ENCODE measurements at places on chromosomes 11 and 22.

DNA sequence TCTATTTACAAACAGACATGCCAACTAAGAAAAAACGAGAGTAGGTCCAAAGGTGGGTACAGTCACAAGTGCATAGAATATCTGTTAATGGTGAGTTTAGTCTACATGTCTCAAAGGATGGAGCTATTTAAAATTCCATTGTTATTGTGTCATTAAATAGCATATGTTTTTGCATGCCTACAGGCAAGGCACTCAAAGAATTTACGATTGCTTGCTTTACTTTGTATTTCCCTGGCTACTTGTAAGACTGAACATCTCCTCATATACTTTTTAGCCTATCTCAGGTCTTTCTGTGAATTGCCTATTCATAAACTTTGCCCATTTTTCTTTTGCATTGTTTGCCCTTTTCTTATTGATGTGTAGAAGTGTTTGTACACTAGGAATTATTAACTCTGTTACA is 39.7 kb downstream of the DEUP1 start:
- DNase-seq: no peak

- DNase-seq: no peak
Measured at GRCh38 chr22:48192920-48193319, 1430.5 kb downstream of the TBC1D22A start.

- DNase-seq: no peak
Measured at GRCh38 chr22:36870250-36870649, 9.4 kb downstream of the NCF4 start.

GRCh38 chr11:118547132-118547531 is 16.1 kb downstream of the TMEM25 start:
- no peak for DNase-seq

GRCh38 chr22:35544189-35544588 is 3.6 kb downstream of the RASD2 start:
- no peak for DNase-seq

DNA sequence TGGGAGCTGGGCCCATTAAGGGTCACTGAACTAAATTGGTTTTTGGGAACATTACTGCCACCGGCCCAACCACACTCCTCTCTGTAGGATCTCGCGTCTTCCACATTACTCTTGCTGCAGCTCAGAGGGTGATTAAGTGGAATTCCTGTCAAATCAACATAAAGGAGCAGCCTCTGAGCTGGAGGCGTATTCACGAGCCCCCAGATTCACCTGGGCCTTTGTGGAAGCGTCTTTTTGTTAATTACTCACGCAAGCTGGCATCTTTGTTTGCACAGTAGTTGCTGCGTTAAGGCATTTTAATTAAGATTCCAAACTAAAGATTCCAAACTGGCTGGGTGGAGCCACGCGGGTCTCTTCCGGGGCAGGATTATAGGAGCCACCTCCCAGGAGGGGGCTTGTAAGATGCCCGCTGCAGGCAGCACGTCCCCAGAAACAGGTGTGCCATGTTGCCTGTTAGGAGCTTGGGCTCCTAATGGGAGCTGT is 21.5 kb upstream of the RFPL3 start:
- no peak for DNase-seq

DNA sequence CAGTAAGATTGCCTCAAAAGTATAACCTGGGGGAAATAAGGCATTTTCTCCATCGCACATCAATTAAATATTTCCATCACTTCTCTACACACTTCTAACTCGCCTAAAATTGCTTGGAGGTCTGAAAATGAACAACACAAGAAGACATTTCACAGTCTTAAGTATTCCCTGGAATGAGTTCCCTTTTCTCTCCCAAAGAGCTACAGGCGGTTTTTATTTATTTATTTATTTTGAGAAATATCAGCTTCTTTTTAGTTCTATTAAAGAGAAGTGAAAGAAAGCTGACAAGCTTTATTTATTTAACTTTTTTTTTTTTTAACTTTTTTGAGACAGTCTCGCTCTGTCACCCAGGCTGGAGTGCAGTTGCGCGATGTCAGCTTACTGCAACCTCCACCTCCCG is 11.5 kb upstream of the PARVB start:
- no peak for DNase-seq

DNA sequence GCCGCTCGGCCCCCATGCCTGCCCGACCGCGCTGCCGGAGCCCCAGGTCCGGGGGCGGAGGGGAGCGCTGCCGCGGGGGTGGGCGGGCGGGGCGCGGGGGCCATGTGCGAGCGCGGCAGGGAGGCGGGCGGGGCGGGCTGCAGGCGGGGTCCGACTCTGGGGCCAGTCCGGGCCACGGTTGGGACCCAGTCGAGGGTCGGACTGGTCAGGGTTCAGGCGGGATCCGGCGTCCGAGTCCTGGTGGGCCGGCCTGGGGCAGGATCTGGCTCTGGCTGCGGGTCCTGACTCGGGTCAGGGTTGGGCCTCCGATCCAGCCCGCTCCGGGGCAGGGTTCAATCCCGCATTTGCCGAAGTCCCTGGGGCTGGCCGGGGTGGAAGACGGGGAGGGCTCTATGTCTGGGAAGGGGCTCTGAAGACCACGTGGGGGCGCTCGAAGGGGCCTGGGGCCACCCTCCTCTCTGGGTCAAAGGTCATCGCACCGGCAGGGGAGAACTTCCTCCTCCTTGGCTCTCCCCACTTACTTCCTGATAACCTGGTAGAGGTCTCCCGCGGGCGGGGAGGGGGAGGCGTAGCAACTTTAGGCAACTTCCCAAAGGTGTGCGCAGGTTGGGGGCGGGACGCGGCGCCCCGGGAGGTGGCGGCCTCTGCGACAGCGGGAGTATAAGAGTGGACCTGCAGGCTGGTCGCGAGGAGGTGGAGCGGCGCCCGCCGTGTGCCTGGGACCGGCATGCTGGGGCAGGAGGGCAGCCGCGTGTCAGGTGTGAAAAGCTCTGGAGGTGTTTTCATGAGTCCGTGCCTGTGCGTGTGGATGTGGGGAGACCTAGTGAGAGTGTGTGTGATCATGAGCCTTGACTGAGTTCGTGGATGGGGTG is 603 bp downstream of the ESRRA start:
- DNase-seq: peak; percentile 79

- DNase-seq: no peak
Measured at GRCh38 chr11:92775003-92775676, 194.3 kb upstream of the MTNR1B start.

- DNase-seq: no peak
Measured at GRCh38 chr11:15569305-15570025, 454.7 kb downstream of the INSC start.

DNA sequence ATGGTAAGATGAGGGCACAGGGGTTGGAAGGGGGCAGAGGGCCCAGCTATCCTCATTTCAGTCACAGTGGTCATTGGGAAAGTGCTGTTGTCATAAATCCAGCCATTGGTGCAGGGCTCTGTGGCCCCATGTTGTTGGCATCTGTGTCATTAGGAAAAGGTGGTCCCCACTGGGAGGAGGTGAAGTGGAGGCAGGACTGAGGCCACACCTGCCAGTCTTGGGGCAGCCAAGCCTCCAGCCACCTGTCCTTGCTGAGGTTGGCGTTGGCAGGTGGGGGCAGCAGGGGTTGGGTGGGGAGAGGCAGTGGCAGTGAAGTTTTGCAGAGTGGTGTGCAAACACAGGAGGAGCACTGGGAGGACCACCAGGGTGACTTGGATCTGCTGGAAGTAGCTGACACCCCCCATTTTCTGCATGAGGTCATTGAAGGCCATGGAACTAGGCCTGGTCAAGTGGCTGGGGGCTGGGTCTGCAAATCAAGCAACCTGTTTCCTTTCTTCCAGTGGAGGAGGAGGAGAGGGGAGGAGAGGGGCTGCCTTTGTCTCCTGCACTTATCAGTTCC is 25.3 kb downstream of the SLC22A6 start:
- DNase-seq: no peak

GRCh38 chr11:132779497-132779896 is 752.8 kb downstream of the OPCML start:
- no peak for DNase-seq

GRCh38 chr22:24540470-24540869 is 14.5 kb downstream of the GUCD1 start:
- DNase-seq: no peak

DNA sequence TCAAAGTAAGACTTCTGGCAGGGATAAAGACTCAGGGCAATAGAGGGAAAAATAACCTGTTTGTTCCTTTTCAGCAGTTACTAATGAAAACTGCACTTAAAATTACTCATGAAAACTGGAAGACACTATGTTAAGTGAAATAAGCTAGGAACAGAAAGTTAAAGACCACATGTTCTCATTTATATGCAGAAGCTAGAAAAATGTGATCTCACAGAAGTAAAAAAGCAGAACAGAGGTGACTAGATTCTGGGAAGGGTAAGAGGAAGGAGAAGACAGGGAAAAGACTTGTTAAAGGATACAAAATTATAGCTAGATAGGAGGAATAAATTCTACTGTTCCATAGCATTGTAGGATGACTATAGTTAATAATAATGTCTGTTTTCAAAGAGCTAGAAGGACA is 22.2 kb downstream of the HPS5 start:
- no peak for DNase-seq

- no peak for DNase-seq
Measured at GRCh38 chr11:69371731-69372588, 78.0 kb downstream of the MYEOV start.

- no peak for DNase-seq
Measured at GRCh38 chr11:71316701-71317100, 64.3 kb upstream of the SHANK2 start.

- no peak for DNase-seq
Measured at GRCh38 chr11:120039039-120039438, 98.9 kb downstream of the TRIM29 start.

- DNase-seq: no peak
Measured at GRCh38 chr22:36612458-36612857, 83.5 kb upstream of the EIF3D start.

DNA sequence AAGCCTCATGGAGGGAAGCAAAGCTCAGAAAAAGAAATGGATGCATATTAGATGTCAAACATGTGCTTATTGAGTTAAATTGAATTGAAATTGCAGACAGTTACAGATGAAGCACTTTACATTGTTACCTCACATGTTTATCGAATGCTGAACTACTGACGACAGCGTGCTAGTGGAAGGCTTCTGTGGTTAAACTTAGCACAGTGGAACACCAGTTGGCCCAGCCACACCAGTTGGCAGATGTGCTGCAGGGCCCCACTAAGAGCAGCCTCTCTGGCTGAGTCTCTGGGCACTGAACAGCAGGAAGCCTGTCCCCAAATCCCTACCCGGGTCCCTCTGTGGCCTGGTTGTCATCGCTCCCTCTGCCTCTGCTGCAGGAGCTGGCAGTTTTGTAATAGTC is 242.1 kb downstream of the NTM start:
- DNase-seq: no peak

- DNase-seq: no peak
Measured at GRCh38 chr11:58058276-58059006, 27.7 kb downstream of the OR6Q1 start.

DNA sequence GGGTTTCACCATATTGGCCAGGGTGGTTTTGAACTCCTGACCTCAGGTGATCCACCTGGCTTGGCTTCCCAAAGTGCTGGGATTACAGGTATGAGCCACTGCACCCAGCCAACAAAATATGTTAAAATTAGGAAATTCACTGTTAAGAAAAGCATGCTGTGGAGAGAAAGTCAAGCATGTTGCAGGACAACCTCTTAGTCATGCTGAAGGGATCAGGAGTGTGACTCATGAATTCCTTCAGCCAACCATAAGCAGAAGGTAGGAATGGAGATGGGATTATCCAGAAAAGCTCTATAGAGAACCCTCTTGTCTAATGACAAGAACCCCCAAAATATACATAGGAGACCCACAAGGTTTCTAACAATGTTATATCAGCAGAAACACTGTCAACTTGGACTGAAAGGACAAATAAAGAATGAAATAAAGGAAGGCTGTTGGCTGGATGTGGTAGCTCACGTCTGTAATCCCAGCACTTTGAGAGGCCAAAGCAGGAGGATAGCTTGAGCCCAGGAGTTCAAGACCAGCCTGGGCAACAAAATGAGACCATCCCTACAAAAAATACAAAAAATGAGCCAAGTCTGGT is 16.0 kb downstream of the MRTFA start:
- no peak for DNase-seq

DNA sequence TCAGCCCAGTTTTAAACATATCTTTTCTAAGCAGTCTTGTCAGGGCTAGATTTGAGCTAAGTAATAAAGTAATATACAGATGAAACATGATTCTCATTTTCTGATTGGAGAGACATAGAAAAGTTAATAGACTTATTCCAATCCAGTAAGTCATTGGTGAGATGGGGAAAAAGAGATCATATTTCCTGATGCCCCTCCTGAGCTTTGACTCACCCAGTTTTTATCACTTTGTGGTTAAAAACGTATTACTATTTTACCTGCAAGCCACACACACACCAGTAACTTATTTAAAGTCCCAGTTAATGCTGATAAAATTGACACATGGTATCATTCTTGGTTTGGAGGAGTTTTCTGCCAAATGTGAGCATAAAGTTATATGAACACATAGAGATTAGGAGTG is 306.8 kb downstream of the CADM1 start:
- DNase-seq: no peak

- no peak for DNase-seq
Measured at GRCh38 chr11:118144301-118145268, 8.0 kb downstream of the SCN4B start.

DNA sequence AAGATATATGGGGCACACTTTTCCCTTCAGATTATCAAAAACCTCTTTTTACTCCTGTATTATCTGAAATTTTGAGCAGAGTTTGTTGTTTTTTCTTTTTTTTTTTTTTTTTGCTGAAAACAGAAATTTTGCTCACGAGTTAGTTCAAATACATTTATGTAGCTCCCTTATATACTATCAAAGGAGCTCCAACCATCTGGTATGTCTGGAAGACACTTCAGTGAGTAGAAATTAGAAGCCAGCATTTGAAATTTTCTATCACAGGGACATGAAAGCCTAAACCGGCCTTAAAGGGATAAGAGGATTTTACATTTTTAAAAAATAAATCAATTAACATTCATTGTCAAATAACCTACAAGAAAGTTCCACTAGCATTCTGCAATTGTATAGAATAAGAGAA is 73.3 kb downstream of the DDIAS start:
- no peak for DNase-seq

- no peak for DNase-seq
Measured at GRCh38 chr11:7977232-7977917, 9.8 kb upstream of the EIF3F start.

All from CD4-positive, alpha-beta T cell treated with Interleukin-10 for 1 hour (primary cell).